ENCODE measurements at places on chromosomes 6 and 20.

DNA sequence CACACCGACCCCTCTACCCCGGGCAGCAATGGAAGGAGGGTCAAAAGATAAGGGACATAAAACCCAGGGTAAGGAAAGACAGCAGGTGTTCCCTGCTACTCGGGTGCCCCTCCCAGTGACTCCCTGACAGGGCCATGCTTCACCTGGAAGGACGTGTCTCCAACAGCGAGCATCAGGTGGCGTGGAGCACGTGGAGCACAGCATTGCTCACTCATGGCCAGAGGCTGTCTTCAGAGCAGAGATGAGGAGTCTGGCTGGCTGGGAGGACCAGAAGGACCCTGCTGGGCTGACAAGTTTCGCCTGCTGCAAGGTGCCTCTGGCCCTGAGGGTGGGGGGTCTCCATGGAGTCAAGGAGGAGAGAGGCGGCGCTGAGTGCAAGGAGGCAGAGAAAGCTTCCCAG lies 15.3 kb upstream of the CDH22 start:
- H3K27me3 ChIP-seq = no peaks in the 10 kb centered on the region
- no peaks in the 10 kb centered on the region for H3K36me3 ChIP-seq
- H3K4me1 ChIP-seq = no peaks in the 10 kb centered on the region
- H3K4me3 ChIP-seq = no peak overlapping the region

- H3K27ac ChIP-seq = no peak overlapping the region
- no peaks in the 10 kb centered on the region for H3K27me3 ChIP-seq
- H3K4me1 ChIP-seq = no peaks in the 10 kb centered on the region
- no peaks in the 10 kb centered on the region for H3K36me3 ChIP-seq
Measured at GRCh38 chr6:81762132-81762531, 9.7 kb upstream of the TENT5A start.

DNA sequence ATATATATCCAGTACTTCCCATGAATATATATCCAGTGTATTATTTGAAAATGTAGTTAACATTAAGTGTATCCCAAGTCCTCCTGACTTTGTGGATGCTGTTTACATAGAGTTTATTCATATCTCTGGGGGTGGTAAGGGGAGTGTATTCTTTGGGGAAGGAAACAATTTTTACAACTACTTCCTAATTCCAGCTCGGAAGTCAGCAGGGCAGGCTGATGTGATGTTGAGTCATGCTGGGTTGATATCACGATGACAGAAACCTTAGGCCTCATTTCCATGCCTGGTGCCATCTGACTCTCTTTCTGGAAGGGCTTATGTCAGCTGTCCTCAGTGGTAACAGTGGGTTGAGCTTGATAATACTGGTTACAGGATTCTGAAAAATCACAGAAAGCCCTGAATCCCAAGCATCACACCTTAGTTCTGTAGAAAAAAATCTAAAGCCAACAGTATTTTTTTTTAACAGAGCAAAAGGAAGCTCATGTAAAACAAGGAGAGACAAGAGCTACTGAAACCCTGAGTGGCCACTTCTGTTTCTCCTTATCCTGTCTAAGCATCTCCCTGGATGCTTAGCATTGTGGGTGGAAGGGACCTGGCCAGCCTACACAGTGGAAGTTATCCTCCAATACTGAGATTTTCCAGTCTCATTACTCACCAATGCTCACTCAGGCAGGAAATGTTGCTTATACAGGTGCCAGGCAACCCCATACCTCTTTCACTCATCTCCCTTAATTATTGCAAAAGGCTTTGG lies 75.2 kb upstream of the IYD start:
- H3K27ac ChIP-seq = no peak overlapping the region
- H3K27me3 ChIP-seq = no peaks in the 10 kb centered on the region
- no peaks in the 10 kb centered on the region for H3K36me3 ChIP-seq
- no peaks in the 10 kb centered on the region for H3K4me1 ChIP-seq
- DNase-seq = no peak
- H3K4me3 ChIP-seq = no peak overlapping the region

DNA sequence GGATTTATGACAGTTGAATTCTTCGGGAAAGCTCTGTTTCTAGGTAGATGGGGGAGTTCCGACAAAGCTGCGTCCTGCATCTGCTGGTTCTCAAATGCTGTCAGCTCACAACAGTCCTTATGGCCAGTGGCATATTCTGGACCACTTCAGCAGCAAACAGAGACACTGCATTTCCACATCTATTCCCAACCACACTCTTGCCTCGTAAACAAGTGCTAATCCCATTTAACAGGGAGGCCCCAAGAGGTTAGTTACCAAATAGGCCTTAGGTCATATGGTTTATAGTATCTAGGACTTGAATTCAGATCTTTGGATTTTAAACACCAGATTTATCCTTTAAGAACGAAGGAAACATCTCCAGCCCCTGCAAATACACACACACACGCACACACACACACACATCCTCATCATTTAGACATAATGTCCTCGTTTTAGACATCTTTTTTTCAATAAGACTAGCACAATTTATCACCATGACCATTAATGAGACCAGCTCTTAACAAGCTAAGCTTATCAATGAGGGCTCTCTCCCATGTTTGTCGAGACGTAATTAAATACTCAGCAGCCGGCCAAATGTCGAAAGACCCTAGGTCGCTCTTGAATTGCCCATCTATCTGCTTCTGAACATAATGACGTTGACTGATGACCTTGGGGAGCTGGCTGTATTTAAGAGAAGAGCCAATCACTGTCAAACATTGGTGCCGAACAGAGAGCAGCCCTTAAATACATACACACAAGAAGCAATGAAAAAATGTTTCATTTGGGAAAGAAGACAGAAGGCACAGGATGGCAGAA lies 84.5 kb downstream of the PSMG4 start:
- H3K27me3 ChIP-seq = no peaks in the 10 kb centered on the region
- no peak overlapping the region for H3K4me3 ChIP-seq
- no peak overlapping the region for H3K27ac ChIP-seq
- peaks cover 11% of the 10 kb centered on the region for H3K4me1 ChIP-seq

- H3K4me1 ChIP-seq = no peaks in the 10 kb centered on the region
- no peak for DNase-seq
- no peaks in the 10 kb centered on the region for H3K27me3 ChIP-seq
- H3K36me3 ChIP-seq = no peaks in the 10 kb centered on the region
- no peak overlapping the region for H3K27ac ChIP-seq
Measured at GRCh38 chr6:169811521-169812256, 60.3 kb downstream of the ERMARD start.

DNA sequence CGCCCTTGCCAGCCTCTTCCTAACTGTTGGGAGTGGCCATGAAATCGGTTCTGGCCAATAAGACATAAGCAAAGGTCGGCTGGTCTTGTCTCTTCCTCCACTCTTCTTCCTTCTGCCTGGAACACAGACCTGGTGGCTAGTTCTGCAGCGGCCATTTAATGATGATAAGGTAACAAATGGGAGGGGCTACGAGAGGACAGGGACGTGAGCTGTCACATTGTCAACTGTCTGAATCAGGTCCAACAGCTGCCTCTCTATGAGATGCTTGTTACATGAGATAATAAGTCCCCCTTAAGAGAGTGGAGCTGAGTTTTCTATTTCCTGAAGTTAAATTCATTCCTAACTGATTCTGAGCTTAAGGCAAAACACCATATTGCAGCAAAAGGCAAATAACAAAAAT lies 12.5 kb upstream of the TMEM242 start:
- no peaks in the 10 kb centered on the region for H3K36me3 ChIP-seq
- peak; percentile 40 for DNase-seq
- H3K4me3 ChIP-seq = no peak overlapping the region
- H3K27me3 ChIP-seq = no peaks in the 10 kb centered on the region
- no peak overlapping the region for H3K27ac ChIP-seq
- H3K4me1 ChIP-seq = no peaks in the 10 kb centered on the region

GRCh38 chr6:168179133-168179532 lies 100.1 kb upstream of the FRMD1 start:
- no peaks in the 10 kb centered on the region for H3K27me3 ChIP-seq
- no peak overlapping the region for H3K4me3 ChIP-seq
- no peaks in the 10 kb centered on the region for H3K36me3 ChIP-seq
- H3K27ac ChIP-seq = no peak overlapping the region

GRCh38 chr6:163190786-163191185 lies 223.7 kb upstream of the QKI start:
- H3K4me1 ChIP-seq = no peaks in the 10 kb centered on the region
- H3K27ac ChIP-seq = no peak overlapping the region
- no peak overlapping the region for H3K4me3 ChIP-seq
- no peaks in the 10 kb centered on the region for H3K27me3 ChIP-seq
- H3K36me3 ChIP-seq = no peaks in the 10 kb centered on the region

DNA sequence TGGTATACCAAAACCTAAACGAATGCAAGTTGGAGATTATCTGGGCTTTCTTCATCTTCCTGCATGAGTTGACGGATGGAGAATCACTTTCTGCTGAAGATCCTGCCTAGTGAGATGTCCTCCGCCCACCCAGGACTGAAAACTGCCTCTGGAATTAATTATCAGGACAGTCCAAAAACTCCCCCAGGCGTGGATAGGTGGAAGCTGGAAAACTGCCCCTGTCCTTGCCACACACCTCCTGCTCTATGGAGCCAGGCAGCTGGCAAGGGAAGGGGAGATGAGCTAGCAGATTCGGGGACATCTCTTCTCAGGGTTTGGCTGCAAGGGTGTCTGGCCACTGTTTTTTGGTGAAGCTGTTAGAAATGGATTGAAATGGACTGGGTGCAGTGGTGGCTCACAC lies 89.3 kb upstream of the ZNFX1 start:
- H3K4me1 ChIP-seq = no peaks in the 10 kb centered on the region
- H3K36me3 ChIP-seq = no peaks in the 10 kb centered on the region
- no peak for DNase-seq
- no peak overlapping the region for H3K27ac ChIP-seq
- H3K4me3 ChIP-seq = no peak overlapping the region
- H3K27me3 ChIP-seq = no peaks in the 10 kb centered on the region

- H3K4me3 ChIP-seq = no peak overlapping the region
- no peaks in the 10 kb centered on the region for H3K36me3 ChIP-seq
- H3K27ac ChIP-seq = no peak overlapping the region
- no peaks in the 10 kb centered on the region for H3K27me3 ChIP-seq
Measured at GRCh38 chr6:101232961-101233360, 160.5 kb upstream of the GRIK2 start.

DNA sequence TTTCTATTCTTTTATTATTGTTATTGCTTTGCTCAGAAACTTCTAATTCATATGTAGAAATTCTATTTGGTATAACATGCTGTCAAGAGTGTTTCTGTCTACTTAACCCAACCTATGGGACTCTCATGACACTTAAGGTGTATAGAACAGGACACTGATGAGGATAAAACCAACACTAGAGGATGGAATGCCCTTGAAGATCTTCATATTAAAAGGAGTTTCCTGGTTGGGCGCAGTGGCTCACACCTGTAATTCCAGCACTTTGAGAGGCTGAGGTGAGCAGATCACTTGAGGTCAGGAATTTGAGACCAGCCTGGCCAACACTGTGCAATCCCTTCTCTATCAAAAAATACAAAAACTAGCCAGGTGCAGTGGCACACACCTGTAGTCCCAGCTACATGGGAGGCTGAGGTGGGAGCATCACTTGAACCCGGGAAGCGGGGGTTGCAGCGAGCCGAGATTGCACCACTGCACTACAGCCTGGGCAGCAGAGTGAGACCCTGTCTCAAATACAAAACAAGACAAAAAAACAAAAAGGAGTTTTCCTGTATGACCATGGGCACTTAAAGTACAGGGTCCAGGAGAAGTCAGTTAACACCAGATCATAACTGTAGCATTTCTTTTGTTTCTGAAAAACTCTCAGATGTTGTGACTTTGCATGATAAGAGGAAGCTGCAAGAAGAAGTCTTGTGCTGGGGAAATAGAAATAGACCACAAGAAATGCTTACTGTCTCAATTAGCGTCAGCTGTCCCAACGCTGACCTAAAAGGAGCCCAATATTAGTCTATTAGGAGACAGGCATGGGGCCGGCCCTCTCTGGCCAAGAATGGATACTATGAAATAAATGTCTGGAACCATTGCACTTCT lies 38.9 kb upstream of the CD2AP start:
- no peaks in the 10 kb centered on the region for H3K36me3 ChIP-seq
- H3K4me1 ChIP-seq = no peaks in the 10 kb centered on the region
- no peak overlapping the region for H3K4me3 ChIP-seq
- H3K27ac ChIP-seq = no peak overlapping the region
- H3K27me3 ChIP-seq = no peaks in the 10 kb centered on the region
- no peak for DNase-seq

DNA sequence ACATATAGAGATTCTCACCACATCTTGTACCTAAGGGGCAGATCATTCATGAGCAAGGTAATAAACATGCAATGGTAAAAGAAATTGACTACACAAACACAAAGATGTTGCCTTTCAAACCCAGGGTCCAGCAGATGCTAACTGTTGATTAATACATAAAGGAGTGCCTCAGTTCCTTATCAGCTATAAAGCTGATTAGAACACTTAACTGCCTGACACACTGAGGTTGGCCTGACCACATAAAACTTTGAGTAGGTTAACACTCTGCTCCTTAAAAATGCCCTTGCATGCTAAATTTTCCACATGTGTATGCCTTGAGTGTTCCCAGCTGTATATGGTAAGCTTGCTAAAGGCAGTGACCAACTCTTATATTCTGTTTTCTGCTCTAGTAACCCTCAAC lies 14.9 kb downstream of the CRISP2 start:
- no peaks in the 10 kb centered on the region for H3K27me3 ChIP-seq
- H3K36me3 ChIP-seq = no peaks in the 10 kb centered on the region
- no peak overlapping the region for H3K27ac ChIP-seq
- no peak for DNase-seq
- no peak overlapping the region for H3K4me3 ChIP-seq

DNA sequence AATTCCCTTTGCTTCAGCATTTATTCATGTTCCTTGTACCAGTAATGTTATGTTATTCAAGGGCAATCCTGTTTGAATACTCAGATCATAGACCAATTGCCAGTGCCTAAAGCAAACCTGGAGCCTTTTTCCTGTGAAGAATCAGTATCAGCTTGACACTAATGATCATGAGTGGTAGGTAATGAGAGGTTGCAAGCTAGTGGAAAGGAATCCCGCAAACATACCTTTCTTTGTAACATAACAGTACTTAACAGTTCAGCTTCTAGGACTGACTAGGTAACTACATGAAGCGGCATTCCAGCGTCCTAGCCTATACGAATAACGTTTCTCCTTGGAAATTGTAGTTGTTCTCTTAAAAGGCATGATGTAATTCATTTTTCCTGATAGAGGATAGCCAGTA lies 253.7 kb downstream of the TMEM242 start:
- peak; percentile 51 for DNase-seq
- H3K27me3 ChIP-seq = no peaks in the 10 kb centered on the region
- peaks cover 3% of the 10 kb centered on the region for H3K4me1 ChIP-seq
- no peaks in the 10 kb centered on the region for H3K36me3 ChIP-seq
- no peak overlapping the region for H3K4me3 ChIP-seq

DNA sequence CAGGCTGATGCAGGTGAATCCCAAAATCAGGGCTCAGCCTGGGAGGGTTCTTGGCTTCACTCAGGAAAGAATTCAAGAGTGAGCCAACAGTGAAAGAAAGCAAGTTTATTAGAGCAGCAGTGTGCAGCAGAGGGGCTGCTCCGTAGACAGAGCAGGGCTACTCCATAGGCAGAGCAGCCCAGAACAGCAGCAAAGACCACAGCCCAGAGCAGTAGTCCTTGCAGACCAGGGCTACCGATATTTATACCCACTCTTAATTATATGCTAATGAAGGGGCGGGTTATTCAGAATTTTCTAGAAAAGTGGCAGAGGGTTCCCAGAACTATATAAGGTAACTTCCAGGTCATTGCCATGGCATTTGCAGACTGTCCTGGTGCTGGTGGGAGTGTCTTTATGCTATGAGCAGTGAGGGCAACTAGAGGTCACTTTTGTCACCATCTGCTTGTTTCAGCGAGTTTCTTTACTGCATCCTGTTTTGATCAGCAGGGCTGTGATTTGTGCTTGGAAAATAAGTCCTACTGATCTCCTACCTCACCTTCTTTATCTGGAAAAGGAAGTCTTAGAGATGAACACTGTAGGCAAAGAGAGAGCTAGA lies 39.8 kb upstream of the PTPN1 start:
- no peaks in the 10 kb centered on the region for H3K4me1 ChIP-seq
- no peak for DNase-seq
- H3K27ac ChIP-seq = no peak overlapping the region
- no peak overlapping the region for H3K4me3 ChIP-seq
- H3K36me3 ChIP-seq = no peaks in the 10 kb centered on the region
- H3K27me3 ChIP-seq = no peaks in the 10 kb centered on the region

All from mesendoderm (in vitro differentiated cells).